ENCODE measurements at places on chromosomes 2 and 18.

DNA sequence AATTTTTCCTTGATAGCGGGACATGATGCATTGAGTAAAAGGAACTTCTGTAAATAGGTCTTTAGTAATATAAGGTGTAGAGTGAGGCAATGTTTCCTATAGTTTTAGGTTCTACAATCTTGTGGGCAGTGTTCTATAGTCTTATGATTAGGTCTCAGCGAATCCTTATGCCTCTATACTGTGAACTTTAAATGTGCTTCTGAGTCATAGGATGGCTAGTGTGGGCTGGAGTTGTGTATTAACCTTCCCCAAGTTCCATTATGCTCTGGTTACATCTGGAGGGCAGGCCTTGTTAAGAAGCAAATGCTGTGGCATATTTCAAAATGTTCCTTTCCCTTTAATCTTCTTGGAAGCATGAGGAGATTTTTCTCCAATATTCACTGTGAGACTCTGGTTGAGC is 73.5 kb downstream of the ROCK2 start:
- DNase-seq = no peak

DNA sequence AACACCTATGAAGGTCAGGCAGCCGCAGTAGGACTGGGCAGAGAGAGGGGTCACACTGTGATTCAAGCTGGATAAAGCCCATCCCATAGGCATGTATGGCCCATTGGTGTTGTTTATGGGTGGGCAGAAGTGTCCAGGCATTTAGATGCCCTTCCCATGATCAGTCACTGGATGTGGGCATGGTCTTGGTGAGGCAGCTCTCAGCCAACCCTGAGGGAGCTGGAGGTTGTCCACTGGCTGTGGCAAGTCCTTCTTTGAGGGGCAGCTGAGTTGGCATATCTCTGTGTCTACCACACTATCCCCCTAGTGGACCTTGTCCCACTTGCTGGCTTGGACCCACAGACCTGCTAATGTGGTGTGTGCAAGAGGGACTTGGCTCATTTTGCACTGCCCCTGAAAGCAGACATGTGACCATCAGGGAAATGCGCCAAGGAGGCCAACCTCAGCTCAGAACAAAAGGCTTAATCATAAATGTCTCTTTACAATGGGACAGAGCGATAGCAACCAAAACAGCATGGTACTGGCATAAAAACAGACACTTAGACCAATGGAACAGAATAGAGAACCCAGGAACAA is 82.0 kb downstream of the TMEM17 start:
- DNase-seq = no peak

- DNase-seq = no peak
These were observed 30.6 kb downstream of the RTN4 start for GRCh38 chr2:55019526-55020258.

- DNase-seq = no peak
These were observed 30.7 kb upstream of the FRZB start for GRCh38 chr2:182897137-182897536.

GRCh38 chr2:109324861-109325260 is 195.9 kb downstream of the SH3RF3 start:
- DNase-seq = no peak

DNA sequence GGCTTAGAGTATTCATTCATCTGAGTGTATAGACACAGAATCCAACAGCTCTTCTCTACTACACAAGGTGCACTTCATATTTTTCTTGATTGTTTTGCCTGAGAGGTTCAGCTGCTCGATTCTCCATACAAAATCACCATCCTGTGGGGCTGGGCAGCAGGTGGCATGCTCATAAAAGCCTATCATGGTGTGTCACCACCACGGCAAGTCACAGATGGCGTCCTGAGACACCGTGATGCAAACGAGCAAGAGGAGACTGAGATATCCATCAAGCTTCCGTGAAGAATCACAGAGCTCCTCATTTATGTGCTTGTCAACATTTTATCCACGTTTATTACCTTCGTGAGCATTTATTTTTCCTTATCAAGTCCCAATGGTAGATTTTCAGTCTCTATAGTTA is 22.4 kb upstream of the NRP2 start:
- no peak for DNase-seq
